Activated T-cell treated with anti-CD3 and anti-CD28 coated beads for 48 hours (primary cell): ENCODE measurements at places on chromosomes 13 and 19.

DNA sequence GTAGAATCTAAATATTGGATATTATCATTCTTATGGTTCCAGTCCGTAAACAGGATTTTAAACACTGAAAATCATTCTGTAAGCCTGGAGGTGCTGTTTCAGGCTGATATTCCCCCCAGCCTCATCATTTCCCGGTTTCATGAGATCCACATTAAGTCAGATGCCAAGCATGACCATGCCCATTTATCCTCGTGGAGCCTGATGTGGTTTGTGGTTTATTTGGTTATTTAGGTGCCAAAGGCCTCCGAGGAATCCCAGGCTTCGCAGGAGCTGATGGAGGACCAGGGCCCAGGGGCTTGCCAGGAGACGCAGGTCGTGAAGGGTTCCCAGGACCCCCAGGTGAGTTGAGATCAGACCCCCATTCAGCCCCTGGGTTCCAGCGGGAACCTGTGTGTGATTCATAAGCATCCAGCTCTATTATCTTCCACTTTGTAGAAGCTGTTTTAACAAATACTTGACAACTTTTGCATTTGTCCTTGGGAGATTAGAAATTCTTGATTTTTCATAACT lies 92.5 kb downstream of the RAB20 start:
- DNase-seq: no peak

DNA sequence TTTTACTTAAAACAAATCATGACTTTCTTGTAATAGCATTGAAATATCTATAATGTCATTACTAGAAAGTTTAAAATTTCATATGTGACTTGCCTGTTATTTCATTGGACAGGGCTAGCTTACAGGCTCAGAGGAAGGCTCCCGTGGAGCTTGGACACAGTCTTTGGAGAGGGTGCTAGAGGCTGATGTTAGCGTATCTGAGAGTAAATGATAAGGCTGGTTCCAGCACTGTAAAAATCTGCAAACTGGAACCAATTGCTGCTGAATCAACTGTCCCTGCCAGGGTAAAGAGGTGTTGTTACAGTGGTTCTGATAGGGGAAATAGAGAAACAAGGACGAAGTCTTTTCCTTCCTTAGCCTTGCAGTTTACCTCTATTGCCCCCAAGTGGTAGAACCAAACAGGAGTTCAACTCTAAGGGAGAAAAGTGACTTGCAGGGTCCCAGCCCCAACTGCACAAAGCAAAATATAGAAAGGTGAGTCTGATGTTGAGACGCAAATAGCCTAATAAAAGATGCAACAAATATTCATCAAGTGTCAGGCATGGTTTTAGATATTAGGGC lies 901.7 kb downstream of the DIAPH3 start:
- no peak for DNase-seq

- no peak for DNase-seq
Measured at GRCh38 chr19:8115805-8116396, 33.5 kb downstream of the FBN3 start.

DNA sequence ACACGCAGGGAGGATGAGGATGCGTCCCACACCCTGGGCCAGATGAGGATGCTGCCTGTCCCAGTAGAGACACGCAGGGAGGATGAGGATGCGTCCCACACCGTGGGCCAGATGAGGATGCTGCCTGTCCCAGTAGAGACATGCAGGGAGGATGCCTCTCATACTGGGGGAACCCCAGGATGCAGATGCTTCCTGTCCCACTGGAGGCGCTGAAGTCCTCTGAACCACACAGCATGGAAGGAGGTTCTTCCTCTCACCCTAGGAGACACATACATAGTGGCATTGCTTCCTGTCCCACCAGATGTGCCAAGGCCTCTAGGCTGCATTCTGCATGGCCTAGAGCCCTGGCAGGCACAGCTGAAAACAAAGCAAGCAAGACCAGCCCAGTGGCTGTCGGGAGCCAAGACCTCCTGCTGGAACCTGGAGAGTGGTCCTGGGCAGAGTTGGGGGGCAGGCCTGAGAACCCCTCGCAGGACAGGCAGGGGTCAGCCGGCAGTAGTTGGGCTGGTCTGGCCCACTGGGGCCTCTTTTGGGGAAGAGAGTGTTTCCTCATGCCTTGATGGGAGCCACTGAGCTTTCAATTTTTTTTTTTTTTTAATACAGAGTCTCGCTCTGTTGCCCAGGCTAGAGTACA lies 4.3 kb downstream of the HPN start:
- no peak for DNase-seq

GRCh38 chr13:46172531-46172991 lies 9.4 kb downstream of the LCP1 start:
- DNase-seq: no peak

GRCh38 chr19:3821857-3822364 lies 35.7 kb upstream of the MATK start:
- peak; percentile 89 for DNase-seq

DNA sequence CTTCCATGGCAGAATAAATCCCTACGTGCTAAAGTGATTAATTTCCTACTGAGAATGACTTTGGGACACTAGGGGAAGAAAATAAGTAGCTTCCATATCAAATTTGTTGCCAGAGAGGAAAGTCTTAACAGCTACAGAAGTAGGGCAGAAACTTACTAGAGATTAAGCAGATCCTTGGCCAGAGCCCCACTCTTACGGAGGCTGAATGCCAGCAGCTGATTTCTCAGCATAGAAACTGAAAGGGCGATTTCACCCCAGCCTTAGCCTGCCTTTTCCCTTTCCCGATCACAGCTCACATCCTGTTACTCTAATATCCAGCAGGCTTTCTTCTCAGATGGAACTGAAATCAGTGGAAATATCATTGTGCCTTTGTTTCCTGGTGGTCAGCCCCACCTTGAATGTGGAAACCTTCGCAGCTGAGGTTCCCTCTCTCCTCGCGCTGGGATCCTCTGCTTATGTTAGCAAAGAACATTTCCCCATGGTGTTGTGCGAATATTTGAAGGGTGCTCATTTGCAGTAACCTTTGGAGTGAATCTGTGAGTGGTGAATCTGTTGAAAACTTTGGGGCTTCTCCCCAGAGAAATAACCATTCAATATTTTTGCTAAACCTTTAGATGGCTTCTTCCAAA lies 8.4 kb downstream of the FAM124A start:
- no peak for DNase-seq

GRCh38 chr13:20567881-20568528 lies 1.0 kb downstream of the IFT88 start:
- no peak for DNase-seq
